Activated CD4-positive, alpha-beta T cell treated with anti-CD3 and anti-CD28 coated beads, Interleukin-2, amount 10 ng/mL, durations not matched to agents 7 days and 5 days (primary cell): ENCODE measurements at places on chromosomes 5 and 9. TPM values are rescaled to one million over a fixed set of nuclear protein-coding genes. Genes with fewer than 3 reads are reported as not detected.

DNA sequence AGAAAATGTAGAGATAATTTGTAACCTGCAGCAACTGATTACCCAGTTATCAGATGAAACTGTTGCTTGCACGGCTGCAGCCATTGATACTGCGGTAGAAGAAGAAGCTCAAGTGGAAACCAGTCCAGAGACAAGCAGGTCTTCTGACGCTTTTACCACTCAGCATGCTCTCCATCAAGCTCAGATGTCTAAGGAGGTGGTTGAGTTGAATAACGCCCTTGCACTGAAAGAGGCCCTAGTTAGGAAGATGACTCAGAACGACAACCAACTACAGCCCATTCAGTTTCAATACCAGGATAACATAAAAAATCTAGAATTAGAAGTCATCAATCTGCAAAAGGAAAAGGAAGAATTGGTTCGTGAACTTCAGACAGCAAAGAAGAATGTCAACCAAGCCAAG is 1.7 kb downstream of the KIF4B start:
- H3K27me3 ChIP-seq: peaks cover 8% of the 10 kb centered on the region
- no peak overlapping the region for H3K4me3 ChIP-seq
- no peak for DNase-seq
- no peaks in the 10 kb centered on the region for H3K36me3 ChIP-seq

- no peak overlapping the region for H3K27ac ChIP-seq
- no peaks in the 10 kb centered on the region for H3K4me1 ChIP-seq
- DNase-seq: no peak
Observed at GRCh38 chr9:16848179-16848578, 22.3 kb downstream of the BNC2 start.

DNA sequence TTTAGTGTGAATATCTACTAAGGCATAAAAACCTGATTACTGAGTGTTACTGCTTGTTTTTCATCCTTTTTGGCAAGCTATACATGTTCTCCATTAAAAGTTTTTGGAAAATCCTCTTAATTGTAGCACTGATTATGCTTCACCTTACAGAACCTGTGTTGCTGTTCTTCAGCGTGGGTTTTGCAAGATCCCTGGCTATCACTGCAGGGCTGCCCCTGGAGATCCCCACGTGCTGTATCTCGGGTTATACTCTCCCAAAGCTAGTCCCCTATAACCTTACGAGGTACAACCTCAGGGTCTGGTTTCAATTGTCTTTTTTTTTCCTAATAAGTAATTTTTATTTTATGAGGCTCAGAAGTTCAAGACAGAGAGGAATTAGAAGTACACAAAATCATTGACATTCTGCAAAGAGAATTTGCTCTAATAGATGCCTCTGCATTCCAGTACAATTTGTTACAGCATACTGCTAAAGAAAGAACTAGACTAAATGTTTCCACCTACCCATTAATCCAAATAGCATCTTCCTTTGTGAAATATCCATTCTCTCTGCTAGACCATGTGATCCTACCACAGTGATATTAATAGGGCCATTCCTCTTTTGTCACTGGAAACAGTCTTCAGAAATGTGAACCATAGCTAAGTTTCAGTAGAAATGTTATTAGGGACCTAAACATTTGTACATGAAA is 25.8 kb upstream of the CAMK4 start:
- H3K27me3 ChIP-seq: peaks cover 13% of the 10 kb centered on the region
- H3K36me3 ChIP-seq: no peaks in the 10 kb centered on the region
- H3K4me1 ChIP-seq: peaks cover 2% of the 10 kb centered on the region
- H3K4me3 ChIP-seq: no peak overlapping the region
- no peak overlapping the region for H3K27ac ChIP-seq
- DNase-seq: no peak

Gene EQTN
- not detected for total RNA-seq

DNA sequence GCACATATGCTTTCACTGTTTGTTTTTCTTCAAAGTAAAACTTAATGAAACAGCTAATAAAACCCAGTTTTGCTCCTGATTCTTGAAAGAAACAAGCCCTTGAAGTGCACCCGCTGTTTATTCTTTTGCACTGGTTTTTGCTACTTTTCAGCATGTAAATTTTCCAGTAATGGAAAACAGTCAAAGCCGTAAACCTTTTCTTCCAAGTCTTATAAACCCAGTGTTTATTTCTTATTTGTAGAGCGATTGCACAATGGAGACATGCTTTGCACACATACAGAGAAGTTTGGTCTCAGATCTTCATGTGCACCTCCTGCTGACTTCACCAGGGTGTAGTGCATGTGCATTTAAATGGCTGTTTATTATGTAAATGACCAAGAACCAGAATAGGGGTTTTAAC is 51.8 kb downstream of the ATG10 start:
- no peak for DNase-seq
- H3K36me3 ChIP-seq: no peaks in the 10 kb centered on the region
- no peaks in the 10 kb centered on the region for H3K27me3 ChIP-seq
- no peak overlapping the region for H3K4me3 ChIP-seq
- no peaks in the 10 kb centered on the region for H3K4me1 ChIP-seq
- H3K27ac ChIP-seq: no peak overlapping the region

DNA sequence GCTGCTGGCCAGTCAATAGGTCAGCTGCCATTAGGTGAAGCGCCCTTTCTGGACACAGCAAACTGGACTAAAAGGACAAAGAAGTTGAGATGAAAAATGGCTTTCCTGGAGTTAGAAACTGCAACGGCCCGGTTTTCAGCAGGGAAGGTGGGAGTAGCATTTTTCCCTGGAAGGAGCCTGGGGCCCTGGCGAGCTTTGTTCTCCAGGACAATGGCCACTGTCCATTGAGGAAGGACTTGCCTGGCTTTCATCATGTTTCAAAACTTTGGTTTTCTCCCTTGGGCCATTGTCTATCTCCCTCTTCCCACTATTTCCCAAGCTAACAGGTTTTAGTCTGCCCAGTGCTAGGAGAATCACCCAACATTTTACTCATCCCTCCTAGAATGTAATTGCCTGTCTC is 56.2 kb downstream of the MOCS2 start:
- H3K36me3 ChIP-seq: peaks cover 11% of the 10 kb centered on the region
- H3K27me3 ChIP-seq: peaks cover 10% of the 10 kb centered on the region
- no peak overlapping the region for H3K4me3 ChIP-seq
- DNase-seq: no peak
- no peak overlapping the region for H3K27ac ChIP-seq

Gene MATR3
- 222 TPM for total RNA-seq

Gene PCA3
- total RNA-seq: not detected

DNA sequence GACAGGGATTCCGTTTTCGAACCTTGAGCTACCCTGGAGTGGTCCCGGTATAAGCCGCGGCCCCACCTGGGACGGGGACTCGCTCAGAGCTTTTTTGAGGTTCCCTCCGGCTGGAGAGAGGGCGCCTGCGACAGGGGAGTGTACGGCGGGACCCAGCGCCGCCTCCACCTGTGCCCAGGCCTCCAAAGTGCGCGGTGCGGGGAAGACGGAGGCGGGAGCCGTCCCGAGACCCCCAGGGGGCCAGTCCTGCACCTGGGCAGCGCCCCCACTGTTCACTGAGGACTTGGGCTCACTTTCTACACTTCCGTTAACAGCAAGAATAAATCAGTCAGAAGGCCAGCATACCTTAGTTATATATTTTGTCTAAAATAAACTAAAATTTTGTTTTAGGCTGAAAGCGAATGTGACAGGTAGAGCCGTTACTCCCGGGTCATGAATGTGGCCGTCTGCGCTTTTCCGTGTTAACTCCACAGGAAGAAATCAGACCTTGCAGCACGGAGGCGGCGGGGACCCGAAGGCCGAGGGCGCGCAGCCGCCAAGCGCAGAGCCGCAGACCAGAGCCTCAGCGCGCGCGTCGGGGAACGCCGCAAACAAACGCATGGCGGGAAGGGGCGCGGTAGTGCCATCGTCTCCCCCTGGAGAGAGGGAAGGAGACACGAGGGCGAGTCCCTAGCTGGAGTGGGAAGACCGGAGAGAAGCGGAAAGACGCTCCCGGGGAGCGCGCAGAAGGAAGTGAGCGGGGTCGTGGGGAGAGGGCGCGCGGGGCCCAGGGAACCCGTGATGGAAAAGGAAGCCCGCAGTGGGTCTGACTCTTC is 14.1 kb downstream of the TRIM7 start:
- peak overlapping the region; percentile 94 for H3K27ac ChIP-seq
- peak; percentile 47 for DNase-seq
- H3K27me3 ChIP-seq: peaks cover 2% of the 10 kb centered on the region
- H3K4me1 ChIP-seq: peaks cover 47% of the 10 kb centered on the region
- peaks cover 3% of the 10 kb centered on the region for H3K36me3 ChIP-seq

Gene PCDHB5
- not detected for total RNA-seq

DNA sequence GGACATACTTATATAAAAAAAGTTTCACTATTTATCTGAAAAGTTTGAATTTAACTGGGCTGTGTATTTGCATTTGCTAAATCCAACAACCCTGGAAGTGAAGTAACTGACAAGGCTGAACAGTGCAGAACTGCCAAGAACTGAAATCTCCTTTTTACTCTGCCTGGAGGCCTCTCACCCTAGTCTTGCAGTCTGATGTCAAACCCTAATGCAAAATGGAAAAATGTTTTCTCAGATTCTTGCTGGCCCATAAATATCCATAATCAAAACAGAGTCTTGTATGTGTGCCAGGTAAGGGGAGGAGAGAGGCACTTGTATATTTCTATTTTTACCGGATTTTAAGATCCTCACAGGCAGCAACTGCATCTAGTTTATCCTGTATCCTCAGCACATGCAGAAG is 432.7 kb upstream of the KLF4 start:
- no peaks in the 10 kb centered on the region for H3K36me3 ChIP-seq
- H3K4me1 ChIP-seq: no peaks in the 10 kb centered on the region
- no peaks in the 10 kb centered on the region for H3K27me3 ChIP-seq

Gene TEK
- not detected for total RNA-seq

Gene CWC27
- 21.3 TPM for total RNA-seq

DNA sequence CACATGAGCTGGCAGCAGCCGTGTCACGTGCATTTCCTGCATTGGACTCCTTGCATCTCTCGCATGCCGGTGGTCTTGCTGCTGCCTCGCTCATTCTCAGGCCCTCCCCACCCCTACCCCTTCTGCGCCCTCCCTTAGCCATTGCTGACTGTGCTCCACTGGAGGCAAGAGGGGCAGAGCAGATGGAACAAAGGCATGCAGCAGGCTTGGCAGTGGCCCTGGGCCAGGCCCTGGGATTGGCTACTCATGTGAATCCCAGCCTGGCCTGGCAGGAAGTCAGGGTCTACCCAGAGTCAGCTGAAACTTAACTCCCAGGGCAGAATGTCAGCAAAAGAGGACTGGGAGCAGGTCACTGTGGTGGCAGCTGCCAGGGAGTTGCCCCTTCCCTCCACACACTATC is 62.3 kb downstream of the TSTD2 start:
- no peak overlapping the region for H3K4me3 ChIP-seq
- no peak for DNase-seq
- H3K36me3 ChIP-seq: no peaks in the 10 kb centered on the region

DNA sequence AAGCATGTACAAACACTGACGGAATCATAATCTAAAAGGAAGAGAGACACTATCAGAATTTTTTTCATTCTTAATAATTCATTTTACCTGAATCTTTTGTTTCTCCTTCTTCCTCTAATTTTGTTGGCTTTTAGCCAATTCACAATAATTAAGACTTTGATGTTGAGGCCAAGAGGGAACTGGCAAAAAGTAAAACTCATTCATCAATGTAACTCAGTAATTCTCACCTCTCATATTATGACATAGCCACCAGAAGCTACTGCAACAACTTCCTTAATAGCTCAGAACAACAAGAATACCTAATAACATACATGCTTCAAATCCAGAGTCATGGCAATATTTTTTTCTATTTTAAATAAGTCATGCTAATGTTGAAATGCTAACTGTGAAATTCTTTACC is 64.5 kb downstream of the MCTP1 start:
- H3K4me1 ChIP-seq: no peaks in the 10 kb centered on the region
- H3K27ac ChIP-seq: no peak overlapping the region
- H3K27me3 ChIP-seq: no peaks in the 10 kb centered on the region
- H3K36me3 ChIP-seq: no peaks in the 10 kb centered on the region
- DNase-seq: no peak
- no peak overlapping the region for H3K4me3 ChIP-seq

GRCh38 chr5:82218374-82219156 is 59.6 kb downstream of the RPS23 start:
- DNase-seq: no peak
- H3K27me3 ChIP-seq: no peaks in the 10 kb centered on the region
- H3K4me3 ChIP-seq: no peak overlapping the region
- H3K27ac ChIP-seq: no peak overlapping the region

GRCh38 chr5:156008844-156009243 is 318.1 kb upstream of the SGCD start:
- no peaks in the 10 kb centered on the region for H3K36me3 ChIP-seq
- H3K27me3 ChIP-seq: no peaks in the 10 kb centered on the region
- H3K27ac ChIP-seq: no peak overlapping the region
- H3K4me3 ChIP-seq: no peak overlapping the region
- no peak for DNase-seq
- H3K4me1 ChIP-seq: no peaks in the 10 kb centered on the region

Gene EGFLAM
- not detected for total RNA-seq

DNA sequence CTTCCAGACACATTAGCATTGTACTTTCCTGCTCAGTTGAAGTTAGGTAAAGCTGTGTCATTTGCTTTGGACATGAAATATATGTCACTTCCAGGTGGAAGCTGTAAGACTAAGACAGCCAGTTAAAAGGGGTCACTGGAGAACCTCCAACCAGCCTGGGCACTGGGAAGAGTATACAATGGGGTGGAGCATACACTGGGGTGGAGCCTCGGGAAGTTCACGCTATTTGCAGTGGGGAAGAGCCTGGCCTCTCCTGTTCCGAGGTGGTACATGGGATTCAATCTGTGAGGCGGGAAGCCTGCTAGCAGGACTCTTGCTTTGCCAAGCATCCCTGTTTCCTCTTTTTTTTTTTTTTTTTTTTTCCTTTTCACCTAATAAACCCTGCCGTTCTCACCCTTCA is 145.3 kb downstream of the TTC39B start:
- H3K4me1 ChIP-seq: peaks cover 2% of the 10 kb centered on the region
- H3K27ac ChIP-seq: no peak overlapping the region
- DNase-seq: no peak
- no peaks in the 10 kb centered on the region for H3K27me3 ChIP-seq
- no peak overlapping the region for H3K4me3 ChIP-seq
- H3K36me3 ChIP-seq: peaks cover 7% of the 10 kb centered on the region

Gene CREBRF
- 18.7 TPM for total RNA-seq

GRCh38 chr5:172420235-172420939 is 33.9 kb downstream of the SH3PXD2B start:
- no peaks in the 10 kb centered on the region for H3K36me3 ChIP-seq
- H3K27me3 ChIP-seq: no peaks in the 10 kb centered on the region
- H3K4me1 ChIP-seq: peaks cover 10% of the 10 kb centered on the region
- H3K4me3 ChIP-seq: no peak overlapping the region

GRCh38 chr9:124869466-124869985 is 7.6 kb downstream of the ARPC5L start:
- no peaks in the 10 kb centered on the region for H3K27me3 ChIP-seq
- H3K4me3 ChIP-seq: peak overlapping the region; percentile 90
- peak; percentile 45 for DNase-seq
- H3K4me1 ChIP-seq: peaks cover 54% of the 10 kb centered on the region

DNA sequence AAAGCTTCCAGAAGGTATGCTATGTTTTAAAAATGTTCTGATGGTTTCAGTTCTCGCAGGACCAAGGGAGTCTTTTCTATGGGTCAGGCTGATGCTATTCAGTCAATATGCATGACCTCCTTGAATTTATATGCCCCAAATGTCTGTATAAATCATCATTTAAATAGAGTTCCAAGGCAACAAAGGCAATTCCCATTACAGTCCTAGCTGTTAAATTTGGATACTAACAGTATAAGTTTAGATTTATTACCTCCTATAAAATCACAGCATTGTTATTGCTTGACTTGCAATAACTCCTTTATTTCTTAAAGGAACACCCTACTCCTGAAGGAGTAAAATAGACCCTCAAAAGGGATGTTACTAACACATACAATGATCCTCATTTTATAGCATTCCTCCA is 387.7 kb upstream of the CHD1 start:
- no peaks in the 10 kb centered on the region for H3K27me3 ChIP-seq
- no peak overlapping the region for H3K4me3 ChIP-seq
- H3K36me3 ChIP-seq: no peaks in the 10 kb centered on the region
- no peak for DNase-seq
- H3K4me1 ChIP-seq: no peaks in the 10 kb centered on the region

Gene FAXDC2
- total RNA-seq: not detected
